ENCODE measurements at places on chromosomes 16 and 17.

DNA sequence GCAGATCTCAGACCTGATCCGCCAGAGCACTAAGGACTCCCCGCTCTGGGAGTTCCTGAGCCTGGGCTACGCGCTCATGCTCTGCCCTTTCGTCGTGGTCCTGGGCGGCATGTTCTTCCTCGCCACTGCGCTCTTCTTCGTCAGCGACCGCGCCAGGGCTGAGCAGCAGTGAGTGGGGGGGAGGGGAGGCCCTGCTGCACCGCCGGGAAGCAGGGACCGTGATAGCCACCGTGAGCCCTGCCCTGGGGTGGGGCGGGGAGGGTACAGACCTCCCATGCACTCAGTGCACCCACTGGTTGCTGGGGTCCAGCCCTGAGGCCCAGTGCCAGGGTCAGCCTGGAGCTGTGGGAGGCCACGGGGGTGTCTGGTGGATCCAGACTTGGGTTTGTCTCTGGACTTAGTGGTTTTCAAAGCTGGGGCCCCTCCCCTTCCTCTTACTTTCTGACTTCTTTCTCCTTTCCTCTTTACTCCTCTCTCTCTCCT lies 18.9 kb downstream of the MYBBP1A start:
- DNase-seq: no peak

- no peak for DNase-seq
Measured at GRCh38 chr17:4206962-4207361, 56.8 kb downstream of the ANKFY1 start.

- no peak for DNase-seq
Measured at GRCh38 chr17:14793237-14793636, 471.9 kb downstream of the PMP22 start.

DNA sequence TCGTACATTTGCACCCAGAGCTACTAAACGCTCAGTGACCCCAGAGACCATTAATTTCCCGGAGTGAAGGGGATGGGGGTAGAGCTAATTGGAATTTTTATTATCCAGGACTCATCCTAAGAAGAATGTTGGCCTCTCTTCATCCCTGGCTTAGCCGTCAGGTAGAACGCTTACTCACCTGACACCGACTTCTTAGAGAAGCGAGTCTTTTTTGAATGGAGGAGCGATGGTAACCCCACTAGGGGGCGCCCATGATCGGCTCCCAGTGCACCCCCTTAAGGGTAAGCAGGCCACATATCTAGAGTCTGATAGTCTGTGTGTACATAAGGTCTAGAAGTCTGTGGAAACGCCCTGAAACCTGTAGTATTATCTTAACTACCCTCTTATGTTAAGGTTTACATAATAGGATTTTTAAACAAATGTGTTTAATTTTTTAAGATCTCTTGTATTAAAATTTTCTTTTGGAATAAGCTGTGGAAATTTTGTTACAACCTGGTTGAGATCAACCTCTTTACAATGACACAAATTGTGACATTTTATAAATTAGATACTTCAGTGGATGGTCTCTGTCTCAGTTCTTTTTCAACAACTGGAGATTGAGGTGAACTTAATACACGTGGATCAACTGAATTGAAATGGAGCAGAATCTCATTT lies 229.8 kb downstream of the CPPED1 start:
- DNase-seq: peak; percentile 21

- DNase-seq: no peak
Measured at GRCh38 chr17:28492352-28493310, 13.5 kb upstream of the FOXN1 start.

GRCh38 chr16:9308356-9308801 lies 216.9 kb downstream of the HAPSTR1 start:
- no peak for DNase-seq

DNA sequence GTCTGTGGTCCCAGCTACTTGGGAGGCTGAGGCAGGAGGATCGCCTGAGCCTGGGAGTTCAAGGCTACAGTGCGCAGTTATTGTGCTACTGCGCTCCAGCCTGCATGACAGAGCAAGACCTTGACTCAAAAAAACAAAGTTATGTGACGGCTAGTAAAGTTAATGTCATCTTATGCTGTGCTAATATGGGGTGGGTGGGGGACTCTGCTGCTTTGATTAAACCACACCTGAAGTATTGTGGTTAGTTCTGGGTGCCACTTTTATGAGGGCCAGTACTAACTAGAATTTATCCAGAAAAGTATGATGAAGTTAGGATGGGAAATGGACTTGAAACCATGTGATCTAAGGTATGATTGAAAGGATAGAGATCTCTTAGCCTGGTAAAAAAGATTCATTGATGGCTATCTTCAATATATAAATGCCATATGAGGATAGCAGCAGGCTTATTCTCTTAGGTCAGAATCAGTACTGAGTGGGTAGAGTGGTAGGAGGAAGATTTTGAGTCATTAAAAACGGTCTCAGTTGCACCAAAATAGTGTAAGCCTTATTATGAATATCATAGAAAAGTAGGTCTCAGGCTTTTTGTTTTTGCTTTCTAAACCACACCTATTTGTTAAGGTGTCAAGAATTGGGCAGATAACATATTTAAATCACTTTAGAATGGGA lies 5.6 kb downstream of the WSB1 start:
- no peak for DNase-seq

GRCh38 chr16:71882505-71883167 lies 1.3 kb downstream of the ZNF821 start:
- DNase-seq: no peak

GRCh38 chr16:83215406-83216001 lies 588.7 kb downstream of the CDH13 start:
- no peak for DNase-seq

- no peak for DNase-seq
Measured at GRCh38 chr16:90053902-90054500, 23.1 kb downstream of the PRDM7 start.

DNA sequence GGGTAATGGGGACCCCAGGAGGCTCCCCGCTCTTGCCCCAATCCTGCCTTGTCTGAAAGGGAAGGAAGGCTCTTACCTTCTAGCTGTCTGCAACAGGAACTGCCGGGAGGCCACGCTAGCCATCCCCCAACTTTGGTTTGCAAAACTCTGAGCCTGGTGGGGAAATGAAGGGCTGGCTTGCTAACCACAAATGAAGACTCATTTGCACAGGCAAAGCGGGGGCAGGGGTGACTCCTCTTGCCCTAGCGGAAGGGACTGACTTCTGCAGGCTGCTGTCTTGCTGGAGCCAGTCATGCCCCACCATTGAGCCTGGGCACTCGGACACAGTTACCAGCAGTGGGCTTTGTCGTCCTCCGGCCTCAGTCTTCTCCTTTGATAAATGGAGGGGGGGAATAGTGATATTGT lies 52.6 kb downstream of the PLCG2 start:
- DNase-seq: peak; percentile 36

DNA sequence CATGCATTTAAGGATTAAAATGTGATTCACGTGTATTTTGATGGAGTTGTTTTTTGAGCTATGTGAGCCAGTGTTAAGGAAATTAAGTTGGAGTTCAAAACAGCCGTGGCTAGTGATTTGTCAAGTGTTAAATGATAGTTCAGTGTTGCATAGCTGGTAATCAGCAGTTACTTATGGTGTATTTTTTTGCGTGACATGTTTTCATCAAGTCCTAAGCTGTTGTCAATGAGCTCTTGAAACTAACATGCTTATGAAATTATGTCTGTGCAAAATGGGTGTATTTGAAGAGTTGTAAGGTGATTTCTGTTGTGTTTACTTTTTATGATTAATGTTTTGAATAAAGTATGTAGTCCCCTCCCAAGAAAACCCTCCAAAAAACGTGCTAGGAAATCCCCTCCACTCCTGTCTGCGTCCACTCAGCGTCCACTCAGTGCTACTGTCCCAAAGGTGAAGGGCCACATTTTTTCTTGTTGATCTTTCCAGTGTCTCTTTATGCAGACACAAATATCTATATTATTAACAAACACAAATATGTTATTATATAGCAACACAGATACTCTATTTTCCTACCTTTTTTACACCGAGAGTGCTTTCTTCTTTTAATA lies 30.0 kb downstream of the USP10 start:
- DNase-seq: no peak

GRCh38 chr16:50326835-50327465 lies 41.8 kb downstream of the BRD7 start:
- peak; percentile 26 for DNase-seq

DNA sequence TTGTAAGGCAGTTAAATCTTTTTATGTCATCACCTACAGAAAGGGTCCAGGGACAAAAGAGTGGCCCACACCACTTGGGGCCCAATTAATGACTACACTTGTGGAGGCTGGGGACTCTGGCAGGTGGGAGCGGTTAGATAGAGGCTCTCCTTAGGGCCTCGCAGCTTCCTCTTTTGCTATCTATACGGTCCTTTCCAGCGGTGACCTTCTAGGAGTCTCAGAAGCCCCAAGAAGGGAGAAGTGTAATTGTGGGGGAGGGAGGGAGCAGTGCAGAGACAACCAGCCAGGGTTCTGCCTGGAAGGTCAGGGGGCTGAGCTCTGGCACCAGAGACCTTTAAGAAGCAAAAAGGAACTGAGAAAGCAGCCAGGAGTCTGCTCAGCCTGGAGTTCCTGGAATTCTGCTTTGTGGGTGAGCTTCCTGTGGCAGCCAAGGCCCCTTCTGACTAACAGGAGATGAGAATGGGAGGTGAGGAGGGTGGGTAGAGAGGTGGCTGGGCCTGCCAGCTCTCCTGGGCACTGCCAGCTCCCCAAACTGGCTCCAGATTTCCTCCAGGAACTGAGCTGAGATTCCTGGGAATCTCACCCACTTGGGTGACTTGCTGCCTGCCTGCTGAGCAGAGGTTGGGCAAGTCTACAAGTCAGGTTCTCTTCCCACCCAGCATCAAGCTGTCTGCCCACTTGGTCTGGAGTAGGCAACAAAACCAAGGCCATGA lies 16.3 kb upstream of the MAP3K14 start:
- DNase-seq: no peak

DNA sequence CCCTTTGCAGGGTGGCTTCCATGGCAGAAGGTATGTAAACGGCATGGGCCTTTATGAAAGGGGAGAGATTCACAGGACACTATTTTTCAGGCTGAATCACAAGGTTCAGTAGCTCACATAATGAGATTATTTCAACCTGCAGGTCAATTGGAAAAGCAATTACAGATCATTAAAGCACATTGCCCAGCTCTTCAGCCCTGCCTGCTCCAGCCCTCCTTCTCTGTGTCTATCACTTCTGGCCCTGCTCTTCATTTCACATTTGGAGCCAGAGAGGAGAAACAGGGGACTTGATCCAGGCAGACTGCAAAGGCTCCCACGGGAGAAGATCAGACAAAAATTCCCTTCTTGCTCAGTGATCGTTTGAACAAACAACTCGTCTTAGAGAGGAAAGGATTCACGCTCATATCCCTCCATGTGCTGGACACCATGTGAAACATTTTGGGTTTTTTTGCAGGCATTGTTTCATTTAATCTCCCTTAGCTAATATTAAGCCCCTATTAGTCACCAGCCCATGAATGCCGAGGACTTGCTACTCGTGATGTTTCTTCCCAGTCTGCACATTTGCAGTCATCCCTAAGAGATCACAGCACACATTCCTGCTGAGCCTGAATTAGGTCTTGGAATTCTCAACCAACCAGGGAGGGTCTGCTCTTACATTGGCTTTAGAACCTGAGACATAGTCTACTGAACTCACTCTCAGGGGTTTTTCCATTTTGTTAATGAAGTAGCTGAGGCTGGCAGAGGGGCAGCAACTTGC lies 443.9 kb upstream of the CCL2 start:
- no peak for DNase-seq

- no peak for DNase-seq
Measured at GRCh38 chr16:397135-397661, at the start of gene NME4. TSS of gene NME4 (plus strand) at chr16:397199. CDS start at chr16:397223, 24 bp downstream.

- no peak for DNase-seq
Measured at GRCh38 chr17:52995881-52996280, 826.8 kb upstream of the KIF2B start.

- no peak for DNase-seq
Measured at GRCh38 chr17:45705123-45706009, 78.8 kb upstream of the CRHR1 start.

DNA sequence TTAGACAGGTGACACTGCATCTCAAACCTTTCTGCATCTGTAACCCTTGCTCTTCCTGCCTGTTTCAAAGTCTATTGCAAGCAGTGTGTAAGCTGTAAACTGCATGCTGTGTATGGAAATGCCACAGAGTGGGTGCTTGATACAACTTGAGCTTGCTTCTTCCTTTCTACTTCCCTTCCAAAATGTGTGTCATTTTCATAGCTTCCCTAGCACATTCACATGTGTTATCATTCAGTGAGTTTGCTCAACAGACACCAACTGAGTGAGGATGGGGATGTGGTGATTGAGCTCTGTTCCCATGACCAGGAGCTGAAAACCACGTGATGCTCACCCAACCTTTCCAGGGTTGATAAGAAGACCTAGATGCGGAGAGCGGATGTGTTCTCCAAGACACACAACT lies 111.1 kb downstream of the VAT1L start:
- no peak for DNase-seq

Measured in stimulated activated CD8-positive, alpha-beta memory T cell treated with anti-CD3 and anti-CD28 coated beads, Interleukin-15, amount 100 ng/mL, for 4 hours (primary cell).